OCI-LY7 (cell line): ENCODE measurements at places on chromosomes 2 and 18. TPM values are rescaled to one million over a fixed set of nuclear protein-coding genes. Genes with fewer than 3 reads are reported as not detected.

DNA sequence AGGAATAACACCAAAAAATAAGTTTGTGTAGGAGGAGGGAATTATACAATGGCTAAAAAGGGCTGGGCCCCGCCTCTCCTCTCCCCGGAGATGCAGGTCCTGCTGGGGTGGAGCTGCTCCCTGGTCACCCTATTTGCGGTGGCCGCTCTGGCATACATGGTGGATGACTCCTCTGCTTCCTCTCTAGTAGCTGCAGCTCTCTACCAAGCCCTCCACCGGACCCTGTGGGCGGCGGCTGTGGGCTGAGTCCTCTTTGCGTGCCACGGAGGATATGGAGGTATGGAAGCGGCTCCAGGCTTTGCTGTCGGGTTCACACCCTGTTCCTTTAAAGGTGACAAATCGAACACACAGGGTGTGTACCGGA lies 77.1 kb upstream of the SEC11C start:
- no peak for DNase-seq

- no peak for DNase-seq
Observed at GRCh38 chr2:1253629-1254028, 159.6 kb upstream of the TPO start.

DNA sequence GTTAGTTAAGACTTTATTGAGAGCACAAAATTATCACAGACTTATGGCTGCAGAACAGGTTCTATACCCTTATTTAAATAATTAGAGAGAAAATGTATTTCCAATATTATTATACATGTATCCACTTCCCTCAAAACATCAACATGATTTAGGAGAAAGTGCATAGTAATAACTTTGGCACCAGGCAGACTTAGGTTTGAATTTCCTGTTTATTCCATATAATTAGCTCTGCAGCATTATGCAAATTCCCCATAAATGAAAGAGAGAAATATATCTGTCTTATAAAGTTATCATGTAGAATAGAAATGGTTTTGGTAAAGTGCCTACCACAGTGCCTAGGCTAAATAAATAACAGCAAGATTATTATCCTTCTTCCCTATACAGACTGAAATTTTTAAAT lies 15.3 kb downstream of the SCN9A start:
- DNase-seq = no peak

- no peak for DNase-seq
Observed at GRCh38 chr2:224381521-224382279, 20.2 kb downstream of the FAM124B start.

DNA sequence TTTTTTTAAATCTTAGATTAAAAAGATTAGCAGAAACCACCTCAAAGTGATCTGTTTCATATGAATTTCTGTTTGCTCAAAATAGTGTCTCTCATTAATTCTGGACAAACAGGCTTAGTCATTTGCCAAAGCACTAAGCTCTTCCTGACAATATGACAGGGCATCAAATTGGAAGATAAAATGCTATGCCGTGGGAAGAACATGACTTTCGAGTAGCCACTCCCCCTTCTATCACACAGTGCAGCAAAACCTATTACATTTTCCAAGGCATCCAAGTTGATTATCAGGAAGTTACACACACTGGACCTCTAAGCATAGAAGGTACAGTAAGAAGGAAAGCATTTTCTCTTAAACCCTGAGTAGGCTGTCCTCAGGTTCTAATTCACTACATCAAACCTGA lies 89.5 kb downstream of the STK39 start:
- no peak for DNase-seq

- DNase-seq = no peak
Observed at GRCh38 chr2:150608341-150608740, 120.9 kb upstream of the RND3 start.

GRCh38 chr2:236691799-236692167 lies 122.2 kb downstream of the ACKR3 start:
- DNase-seq = no peak

DNA sequence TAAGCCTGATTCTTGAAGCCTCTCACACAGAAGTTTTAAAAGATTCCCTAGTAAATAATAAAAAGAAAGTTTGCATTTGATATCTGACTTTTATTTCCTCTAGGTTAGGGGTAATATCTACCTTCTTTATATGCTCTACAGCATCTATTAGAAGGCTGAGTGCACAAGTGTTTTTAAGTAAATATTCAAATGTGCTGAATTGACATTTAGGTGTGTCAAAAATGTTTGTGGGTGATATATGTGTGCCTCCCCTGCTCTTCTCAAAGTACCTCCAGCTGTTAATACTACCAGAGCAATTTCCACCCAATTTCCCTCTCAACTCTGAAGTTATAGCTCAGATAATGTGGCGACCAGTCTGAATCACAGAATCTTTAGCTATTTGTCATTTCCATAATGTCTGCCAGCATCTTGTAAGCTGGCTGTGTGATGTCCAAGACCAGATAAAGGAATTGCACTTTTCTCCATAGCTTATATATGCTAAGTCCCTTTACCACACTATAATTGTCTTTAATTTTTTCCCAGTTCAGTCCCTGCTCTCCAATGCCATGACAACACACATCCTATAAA lies 24.4 kb upstream of the ERMN start:
- DNase-seq = no peak

DNA sequence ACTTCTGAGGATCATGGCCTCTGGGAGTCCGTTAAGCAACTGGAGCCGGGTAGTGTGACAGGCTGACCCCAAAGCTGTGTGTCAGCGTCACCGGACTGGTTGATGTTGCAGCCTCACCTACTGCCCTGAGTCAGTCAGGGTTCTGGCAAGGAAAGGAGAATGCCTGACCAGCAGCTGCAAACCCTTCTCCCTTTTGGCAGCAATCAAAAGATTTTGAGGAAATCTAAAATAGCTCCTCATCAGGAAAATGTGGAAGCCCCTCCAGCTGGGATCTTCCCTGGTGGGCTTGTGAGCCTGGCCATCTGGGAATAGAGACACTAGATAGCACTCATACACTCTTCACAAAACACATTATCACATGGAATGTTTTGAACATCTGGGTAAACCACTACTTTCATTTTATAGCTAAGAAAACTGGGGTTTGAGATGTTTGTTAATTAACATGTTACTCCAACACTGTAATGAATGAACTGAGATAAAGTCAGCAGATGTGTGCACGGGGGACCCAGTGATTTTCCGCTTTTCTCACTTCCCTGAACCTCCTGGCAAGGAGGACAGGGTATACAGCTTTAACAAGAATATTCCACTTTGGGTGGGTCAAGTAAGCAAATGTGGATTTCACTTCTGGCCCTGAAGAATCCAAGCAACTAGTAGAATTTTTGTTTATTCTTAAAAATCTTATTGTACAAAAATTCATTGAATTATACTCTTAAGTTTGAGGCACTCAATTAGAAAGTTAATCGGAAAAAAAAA lies 24.7 kb downstream of the CLUL1 start:
- DNase-seq = no peak

- no peak for DNase-seq
Observed at GRCh38 chr18:51617572-51618260, 420.2 kb upstream of the MEX3C start.

DNA sequence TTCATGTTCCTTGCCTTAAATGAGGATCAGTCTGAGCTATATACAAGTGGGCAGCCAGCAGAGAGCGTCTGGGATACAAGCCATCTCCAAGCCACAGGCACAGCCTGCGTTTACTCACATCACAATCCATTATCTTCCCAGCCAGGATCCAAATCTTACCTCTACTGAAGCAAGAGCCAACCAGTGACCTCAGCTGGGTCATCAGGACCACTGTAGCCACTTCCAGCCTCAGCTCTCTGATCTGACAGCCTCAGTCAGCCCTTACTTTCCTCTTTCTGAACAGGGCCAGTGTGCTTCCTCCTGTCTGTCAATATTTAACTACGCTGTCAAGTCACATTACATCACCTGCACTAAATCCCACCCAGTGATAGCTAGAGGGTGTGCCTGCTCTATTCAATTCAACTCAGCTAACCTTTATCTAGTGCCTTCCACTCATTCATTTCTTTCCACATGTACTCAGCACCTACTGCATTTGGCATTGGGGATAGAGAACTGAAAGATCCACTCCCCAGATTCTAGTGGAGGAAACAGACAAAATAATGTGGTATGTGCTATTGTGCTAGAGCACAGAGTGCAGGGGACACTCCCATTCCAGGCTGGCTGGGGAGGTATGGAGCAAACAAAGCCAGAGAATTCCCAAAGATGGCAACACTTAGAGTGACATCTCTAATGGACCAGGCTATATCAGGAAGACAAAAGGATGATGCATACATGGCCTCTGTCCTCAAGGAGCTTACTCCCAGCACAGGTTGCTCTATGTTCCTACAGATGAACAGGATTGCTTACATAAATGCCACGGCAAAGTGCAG lies 146.5 kb downstream of the NCKAP5 start:
- DNase-seq = no peak

DNA sequence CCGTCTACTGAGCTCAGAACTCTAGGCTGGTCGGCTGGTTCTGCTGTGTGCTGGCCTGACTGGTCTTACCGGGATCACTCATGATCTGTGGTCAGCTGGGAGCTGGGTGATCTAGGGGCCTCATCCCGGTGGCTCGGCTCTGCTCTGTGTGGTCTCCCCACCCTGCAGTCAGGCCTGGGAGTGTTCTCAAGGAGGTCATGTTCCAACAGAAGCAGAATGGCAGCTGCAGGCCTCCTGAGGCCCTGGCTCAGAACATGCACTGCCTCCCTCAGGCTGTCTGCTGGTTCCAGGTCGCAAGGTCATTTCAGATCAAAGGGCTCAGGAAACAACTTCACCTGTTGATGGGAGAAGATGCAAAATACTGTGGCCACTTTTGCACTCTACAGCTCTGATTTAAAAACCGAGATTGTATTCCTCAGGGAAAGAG lies 81.1 kb upstream of the RFX8 start:
- no peak for DNase-seq

GRCh38 chr2:176997074-176997791 lies 215.4 kb upstream of the HNRNPA3 start:
- no peak for DNase-seq

- no peak for DNase-seq
Observed at GRCh38 chr18:63646936-63647335, 2.9 kb upstream of the SERPINB4 start.

GRCh38 chr2:60158262-60158661 lies 395.2 kb downstream of the BCL11A start:
- no peak for DNase-seq

DNA sequence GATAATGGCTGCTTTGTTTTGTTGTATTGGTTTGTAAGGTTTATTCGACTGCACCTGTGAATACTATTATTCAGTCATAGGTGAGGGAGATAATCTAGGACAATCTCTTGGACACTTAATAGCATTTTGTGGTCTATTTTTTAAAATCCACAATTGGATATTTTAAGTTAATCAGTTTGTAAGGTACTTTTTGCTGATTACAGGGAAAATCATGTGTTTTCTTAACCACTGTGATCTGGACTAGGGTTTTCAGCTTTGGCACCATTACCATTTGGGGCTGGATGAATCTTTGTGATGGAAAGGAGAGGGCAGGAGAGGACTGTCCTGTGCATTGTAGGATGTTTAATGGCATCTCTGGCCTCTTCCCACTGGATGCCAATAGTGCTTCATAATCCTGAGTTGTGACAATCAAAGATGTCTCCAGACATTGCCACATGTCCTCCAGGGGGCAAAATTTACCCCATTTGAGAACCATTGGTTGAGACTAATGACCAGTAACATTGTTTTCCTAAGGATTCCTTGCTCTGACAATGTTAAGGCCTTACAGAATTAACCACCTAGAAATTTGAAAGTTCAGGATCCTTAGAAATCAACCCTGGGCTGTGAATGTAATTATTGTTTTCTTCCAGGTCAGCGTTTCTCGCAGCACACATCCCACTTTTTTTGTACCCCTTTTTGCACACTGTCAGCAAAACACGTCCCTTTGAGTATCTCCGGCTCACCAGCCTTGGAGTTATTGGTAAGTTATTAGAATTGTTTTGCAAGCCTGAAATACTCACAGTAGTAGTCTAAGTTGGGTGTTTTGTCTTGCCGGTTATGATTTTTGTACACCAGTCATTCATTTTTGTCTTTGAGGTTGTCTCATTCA lies 15.6 kb downstream of the CNOT9 start:
- no peak for DNase-seq

ACKR3 gene
- total RNA-seq = 0.33 and 0.46 TPM in 2 replicates

LOXHD1 gene
- total RNA-seq = not detected in 2 replicates

DNER gene
- not detected in 2 replicates for total RNA-seq

ACTR1B gene
- 68.2 and 69.7 TPM in 2 replicates for total RNA-seq

ZC3H6 gene
- total RNA-seq = 16.5 and 17.3 TPM in 2 replicates

RFTN2 gene
- total RNA-seq = not detected in 2 replicates

LYPD1 gene
- 1.4 and 2.0 TPM in 2 replicates for total RNA-seq

SULT1C4 gene
- not detected in 2 replicates for total RNA-seq

EFR3B gene
- total RNA-seq = not detected in 2 replicates

ASB18 gene
- not detected in 2 replicates for total RNA-seq

VWA3B gene
- not detected in 2 replicates for total RNA-seq

MYO1B gene
- total RNA-seq = not detected in 2 replicates

IL1F10 gene
- not detected in 2 replicates for total RNA-seq

GREB1 gene
- 7.3 and 8.4 TPM in 2 replicates for total RNA-seq

DSG4 gene
- total RNA-seq = not detected in 2 replicates
